Hypothalamus (tissue), 51 donors: ENCODE measurements at places on chromosomes 3 and 15.
A peak's percentile ranks its signal among the peaks of the same experiment; 100 is the strongest.

DNA sequence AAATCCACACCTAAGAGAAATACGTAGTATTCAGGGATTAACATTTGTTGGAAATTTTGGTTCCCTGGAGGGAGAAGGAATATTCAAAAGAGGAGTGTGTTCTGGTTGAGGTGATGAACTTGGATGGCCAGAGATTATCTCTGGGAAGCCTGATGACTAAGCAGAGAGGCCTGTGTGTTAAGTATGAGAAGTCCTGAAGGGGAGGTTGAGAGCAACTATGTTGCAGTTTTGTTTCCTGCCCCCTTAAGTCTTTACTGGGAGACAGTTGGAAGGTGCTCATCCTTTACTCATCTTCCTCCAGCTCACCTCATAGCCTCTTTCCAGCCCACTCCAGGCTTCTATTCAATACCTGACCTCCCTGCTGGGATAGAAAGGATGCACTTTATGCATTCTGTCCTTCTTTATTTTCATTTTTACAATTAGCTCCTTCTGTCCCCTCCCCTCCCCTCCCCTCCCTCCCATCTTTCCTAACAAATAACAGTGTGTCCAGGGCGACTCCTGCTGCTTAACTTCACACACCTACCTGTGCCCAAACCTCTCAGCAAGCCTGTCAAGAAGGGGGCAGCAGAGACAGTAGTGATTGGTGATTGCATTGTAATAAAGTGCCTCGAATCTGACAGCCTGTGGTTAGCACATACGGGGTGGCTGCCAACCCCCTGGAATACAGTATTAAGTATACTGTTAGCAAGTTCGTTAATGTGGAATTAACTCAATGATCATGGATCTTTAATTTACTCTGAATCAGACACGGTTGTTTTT, 11.9 kb downstream of the RAP2B start:
- no peak for DNase-seq

DNA sequence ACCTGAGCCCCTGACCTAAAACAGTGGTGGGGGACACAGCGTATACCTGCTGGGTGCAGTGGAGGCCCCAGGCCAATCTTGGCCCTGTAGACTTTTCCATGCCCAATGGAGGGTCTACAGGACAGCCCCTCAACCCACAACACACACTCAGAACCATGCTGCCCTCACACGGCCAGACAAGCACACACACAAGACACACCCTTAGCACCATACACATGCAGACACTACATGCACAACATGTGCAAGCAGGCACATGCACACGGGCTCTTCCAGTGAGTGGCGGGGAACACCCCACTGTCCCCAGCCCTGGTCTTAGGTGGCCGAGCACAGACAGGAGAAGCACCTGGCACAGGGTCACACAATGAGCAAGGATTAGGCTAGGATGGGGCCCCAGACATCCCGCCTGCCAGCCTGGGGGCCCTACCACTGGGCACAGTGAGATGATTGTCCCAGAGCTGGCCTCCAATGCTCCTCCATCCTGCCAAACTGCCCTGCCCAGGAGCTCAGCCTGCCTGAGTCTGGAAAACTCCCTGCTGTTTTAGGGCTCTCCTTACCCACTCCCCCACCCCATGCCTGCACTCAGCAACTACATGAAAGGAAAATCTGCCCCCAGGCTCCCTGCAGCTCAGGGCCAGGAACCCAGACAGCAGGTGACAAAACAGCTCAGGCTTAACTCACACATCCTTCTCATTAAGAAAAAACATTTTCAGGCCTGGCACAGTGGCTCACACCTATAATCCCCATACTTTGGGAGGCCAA, 15.8 kb downstream of the IQSEC1 start:
- no peak for DNase-seq

- DNase-seq = no peak
These were observed 56.3 kb downstream of the SOX14 start for GRCh38 chr3:137820366-137820765.

DNA sequence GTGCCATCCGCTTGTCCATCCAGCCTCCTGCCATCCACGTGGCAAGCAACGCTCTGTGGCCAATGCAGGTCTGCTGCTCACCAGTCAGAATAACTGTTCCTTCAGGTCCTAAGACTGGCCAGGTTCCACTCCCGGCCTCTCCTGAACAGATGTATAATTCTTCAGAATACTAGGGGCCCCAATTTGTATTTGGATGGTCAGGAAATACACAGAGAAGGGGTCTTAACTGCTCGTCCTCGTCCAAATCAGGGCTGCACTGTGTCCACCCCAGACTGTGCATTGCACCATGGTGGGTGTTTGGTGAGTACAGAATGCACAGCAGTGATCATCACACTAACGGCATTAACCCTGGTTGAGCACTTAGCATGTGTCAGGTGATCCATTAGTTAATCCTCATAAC, 46.0 kb downstream of the MINAR1 start:
- no peak for DNase-seq

- DNase-seq = no peak
These were observed 196.9 kb downstream of the SLCO3A1 start for GRCh38 chr15:92050220-92050898.

DNA sequence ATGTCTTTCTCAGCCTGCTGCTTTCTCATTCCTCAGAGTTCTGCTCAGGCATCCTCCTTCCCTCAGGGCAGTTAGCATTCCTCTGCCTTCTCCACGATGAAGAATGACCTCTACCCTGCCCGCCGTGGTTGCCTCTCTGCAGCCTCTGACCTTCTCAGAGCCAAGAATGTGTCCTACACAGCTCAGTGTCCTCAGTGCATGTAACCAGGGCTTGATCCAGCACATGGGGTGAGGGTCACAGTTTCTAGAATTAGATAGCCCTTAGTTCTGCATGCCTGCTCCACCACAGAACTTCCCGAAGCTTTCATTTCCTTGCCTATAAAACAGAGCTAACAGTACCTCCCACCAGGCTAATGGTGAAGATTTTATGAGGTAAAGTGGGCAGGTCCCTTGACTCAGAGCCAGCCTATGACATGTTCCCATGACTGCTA, 182.1 kb downstream of the CLSTN2 start:
- DNase-seq = no peak

DNA sequence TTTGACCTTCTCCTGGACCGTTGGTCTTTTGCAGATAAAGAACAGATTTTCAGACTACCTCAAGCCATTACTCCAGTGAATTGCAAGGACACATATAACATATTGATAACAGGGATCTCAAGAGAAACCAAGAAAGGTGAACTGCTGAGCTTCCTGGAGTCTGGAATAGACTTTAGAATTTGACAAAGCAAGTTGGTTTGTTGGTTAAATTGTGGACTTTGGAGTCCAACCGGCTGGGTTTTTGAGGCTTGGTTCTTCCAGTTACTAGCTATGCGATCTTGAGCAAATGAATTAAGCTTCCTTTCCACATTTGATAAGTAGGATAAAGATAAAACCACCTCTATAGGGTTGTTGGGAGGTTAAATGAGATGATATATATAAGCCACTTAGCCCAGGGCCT, 233.1 kb downstream of the SHQ1 start:
- DNase-seq = no peak

DNA sequence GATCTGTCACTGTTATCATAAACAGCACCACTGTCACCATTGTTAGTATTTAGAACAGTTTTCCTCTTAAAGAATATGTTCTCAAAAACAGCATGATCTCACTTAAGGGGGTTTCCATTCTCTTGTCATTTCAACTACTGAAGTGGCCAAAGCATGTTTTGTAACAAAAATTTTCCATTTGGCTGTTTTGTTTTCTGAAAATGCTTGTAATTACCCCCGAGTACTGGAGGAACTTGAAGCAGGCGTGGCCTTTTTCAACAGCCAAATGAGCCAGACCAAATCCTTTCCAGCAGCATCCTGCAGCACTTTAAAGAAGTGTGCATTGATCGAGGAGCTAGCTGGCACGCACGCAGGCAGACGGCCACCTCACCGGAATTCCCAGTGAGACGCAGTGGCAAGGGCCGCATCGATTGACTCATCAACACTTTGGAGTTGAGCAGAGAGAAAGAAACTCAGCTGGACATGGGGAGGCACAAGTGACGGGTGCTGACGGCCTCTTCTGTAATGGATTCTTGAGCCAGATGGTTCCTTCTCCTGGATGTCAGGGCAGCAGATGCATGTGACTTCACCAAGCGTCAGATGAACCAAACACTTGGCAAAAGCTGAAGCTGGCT, 234.3 kb upstream of the IGF1R start:
- DNase-seq = no peak

- peak; percentile 13 for DNase-seq
These were observed 4.7 kb downstream of the BHLHE40 start for GRCh38 chr3:4983739-4984510.

- no peak for DNase-seq
These were observed 168.3 kb upstream of the ICE2 start for GRCh38 chr15:60647246-60647645.

- no peak for DNase-seq
These were observed 295.4 kb upstream of the NR2F2 start for GRCh38 chr15:96035091-96035490.

GRCh38 chr15:44188795-44189194, 6.3 kb downstream of the FRMD5 start:
- DNase-seq = peak; percentile 72

GRCh38 chr3:143234526-143234925, 115.0 kb downstream of the CHST2 start:
- no peak for DNase-seq

- DNase-seq = no peak
These were observed 141.2 kb downstream of the SERPINI1 start for GRCh38 chr3:167876620-167877281.

DNA sequence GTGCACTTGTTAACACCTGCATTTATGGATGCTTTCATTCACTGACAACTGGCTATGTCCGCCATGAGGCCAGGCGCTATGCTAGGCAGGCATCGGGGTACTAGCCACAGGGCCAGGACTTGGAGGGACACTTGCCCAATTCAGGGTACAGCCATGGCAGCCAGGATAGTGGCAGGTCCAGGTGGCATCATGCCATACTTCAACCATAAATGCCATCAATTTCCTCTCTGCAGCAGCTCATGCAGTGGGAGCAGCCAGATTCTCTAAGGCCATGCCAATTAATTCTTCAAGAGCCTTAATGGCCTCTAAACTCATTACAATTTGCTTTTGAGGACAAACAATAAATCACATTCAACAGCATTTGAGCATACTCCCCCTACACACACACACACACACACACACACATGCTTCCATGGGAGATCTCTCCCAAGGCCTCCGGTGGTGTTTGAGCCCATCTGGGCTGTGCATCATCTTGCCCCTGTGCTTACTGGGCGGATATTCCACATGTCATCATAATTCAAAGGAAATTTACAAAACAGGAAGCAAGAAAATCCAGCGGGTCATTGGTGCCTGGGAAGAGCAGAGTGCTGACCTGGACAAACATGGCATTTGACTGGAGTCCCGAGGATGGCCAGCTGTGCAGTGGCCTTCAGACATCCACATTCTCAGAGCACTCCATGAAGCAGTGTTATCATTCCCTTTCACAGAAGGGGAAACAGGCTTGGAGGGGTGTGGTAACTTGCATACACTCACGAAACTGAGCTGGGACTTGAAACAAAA, 109.1 kb downstream of the IQSEC1 start:
- DNase-seq = no peak

DNA sequence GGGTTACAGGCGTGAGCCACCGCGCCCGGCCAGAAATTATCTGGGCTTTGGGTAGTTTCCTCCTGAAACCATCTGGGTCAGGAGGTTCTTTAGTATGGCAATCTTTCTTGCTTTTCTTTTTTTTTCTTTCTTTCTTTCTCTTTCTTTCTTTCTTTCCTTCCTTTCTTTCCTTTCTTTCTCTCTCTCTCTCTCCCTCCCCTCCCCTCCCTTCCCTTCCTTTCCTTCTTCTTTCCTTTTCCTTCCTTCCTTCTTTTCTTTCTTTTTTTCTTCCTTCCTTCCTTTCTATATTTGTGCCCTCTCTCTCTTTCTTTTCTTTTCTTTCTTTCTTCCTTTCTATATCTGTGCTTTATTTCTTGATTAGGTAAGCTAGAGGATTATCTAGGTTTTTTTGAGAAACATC, 17.0 kb downstream of the DBR1 start:
- DNase-seq = no peak

- DNase-seq = no peak
These were observed 83.1 kb downstream of the HMG20A start for GRCh38 chr15:77503764-77504163.

GRCh38 chr15:73851689-73852088, 21.7 kb upstream of the TBC1D21 start:
- DNase-seq = no peak

DNA sequence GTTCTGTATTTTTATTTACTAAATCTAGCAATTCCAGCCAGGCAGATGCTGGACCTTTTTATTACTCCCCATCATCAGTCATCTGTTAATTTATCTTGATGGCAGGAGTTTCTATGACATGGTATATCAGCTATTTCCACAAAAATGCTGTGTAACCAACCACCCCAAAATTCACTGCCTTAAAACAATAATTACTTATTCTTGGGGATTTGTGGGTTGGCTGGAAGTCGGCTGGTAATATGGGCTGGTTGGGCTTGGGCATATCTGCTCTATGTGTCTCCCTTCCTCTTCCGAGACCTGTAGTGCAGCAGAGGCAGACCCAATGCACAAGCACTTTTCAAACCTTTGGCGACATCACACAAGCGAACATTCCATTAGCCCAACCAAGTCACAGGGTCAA, 92.1 kb upstream of the UBE2E1 start:
- no peak for DNase-seq

DNA sequence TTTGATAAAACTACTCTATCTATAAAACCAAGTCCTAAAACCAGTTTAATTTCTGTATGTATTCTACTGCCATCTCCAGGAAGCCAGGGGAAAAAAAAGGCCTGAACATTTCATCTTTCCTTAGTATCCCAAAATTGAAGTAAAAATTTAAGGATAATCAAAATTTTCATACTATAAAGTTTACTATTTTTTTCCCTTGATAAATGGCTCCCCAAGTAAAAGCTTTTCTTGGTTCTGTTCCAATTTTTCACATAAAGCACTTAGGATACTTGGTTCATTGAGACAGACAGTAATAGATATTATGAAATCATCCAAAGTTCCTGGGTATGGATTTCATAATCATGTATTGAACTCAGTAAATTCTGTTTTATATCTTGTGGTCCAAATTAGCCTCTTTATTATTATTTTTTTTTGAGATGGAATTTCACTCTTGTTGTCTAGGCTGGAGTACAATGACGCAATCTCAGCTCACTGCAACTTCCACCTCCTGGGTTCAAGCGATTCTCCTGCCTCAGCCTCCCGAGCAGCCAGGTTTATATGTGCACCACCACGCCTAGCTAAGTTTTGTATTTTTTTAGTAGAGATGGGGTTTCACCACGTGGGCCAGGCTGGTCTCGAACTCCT, 34.5 kb downstream of the ICE2 start:
- DNase-seq = no peak
